ENCODE measurements at places on chromosomes 4 and X.
A peak's percentile ranks its signal among the peaks of the same experiment; 100 is the strongest.

GRCh38 chr4:138910914-138911336, 104.7 kb upstream of the NOCT start:
- peak; percentile 42 for DNase-seq

DNA sequence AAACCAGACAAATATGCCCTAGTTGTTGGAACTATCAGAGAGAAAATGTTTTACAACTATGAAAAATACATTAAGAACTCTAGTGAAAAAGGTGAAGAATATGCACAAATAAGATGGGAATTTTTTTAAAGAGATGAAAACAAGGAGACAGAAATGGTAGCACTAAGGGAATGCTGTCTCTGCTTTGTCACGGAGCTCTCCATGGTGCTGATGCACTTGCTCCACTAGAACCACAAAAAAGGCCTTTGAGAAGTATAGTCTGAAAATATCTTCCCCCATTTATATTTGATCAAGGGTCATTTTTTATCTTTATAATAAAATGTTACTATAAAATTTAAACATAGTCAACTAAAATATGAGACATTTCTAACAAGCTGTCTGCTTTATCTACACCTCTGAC, 1655.5 kb upstream of the AGA start:
- DNase-seq: peak; percentile 27

- peak; percentile 29 for DNase-seq
Measured at GRCh38 chrX:71910986-71911730, 513 bp downstream of the NHSL2 start.

GRCh38 chrX:73262991-73263390, 48.3 kb upstream of the NAP1L2 start:
- DNase-seq: no peak

DNA sequence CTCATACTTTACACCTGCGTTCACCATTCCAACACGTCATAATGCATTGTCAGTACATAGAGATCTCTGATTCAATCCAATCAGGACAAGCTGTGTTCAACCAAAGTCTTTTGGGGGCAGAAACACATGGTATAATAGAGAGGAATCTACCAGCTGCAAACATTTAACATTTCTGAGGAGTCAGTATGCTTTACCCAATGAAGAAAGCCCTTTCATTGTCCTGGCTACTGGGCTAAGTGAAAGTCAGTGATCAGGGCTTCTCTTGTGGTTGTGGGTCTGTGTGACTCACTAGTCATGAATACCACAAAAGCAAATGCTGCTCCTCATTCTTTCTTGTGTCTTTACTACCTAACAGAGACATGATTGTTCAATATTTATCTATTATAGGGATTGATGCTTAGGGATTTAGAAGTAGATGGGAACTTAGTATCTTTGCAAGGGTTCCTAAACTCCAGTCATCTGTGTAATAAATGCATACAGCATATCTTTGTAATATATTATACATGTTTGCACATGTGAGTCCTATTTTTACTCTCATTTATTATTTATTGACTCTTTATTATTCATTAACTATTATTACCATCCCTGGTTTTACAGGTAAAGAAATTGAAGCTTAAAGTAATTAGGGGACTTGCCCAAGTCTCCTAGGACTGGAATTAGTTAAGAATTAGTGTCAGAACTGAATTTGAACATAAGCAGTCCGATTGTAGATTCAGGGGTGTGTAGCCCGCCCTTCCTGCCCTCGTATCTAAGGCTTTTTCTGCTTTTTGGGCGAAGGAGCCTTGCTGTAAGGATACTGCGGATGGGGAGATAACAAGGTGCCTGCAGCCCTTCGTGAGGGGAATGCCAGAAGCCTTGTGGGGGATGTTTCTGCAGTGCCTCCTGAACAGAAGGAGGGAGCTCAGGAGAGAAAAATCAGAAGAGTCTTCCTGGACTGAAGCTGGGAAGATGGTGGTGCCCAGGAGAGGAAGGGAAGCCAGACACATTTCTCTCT, 353.1 kb upstream of the BOD1L1 start:
- peak; percentile 96 for DNase-seq

DNA sequence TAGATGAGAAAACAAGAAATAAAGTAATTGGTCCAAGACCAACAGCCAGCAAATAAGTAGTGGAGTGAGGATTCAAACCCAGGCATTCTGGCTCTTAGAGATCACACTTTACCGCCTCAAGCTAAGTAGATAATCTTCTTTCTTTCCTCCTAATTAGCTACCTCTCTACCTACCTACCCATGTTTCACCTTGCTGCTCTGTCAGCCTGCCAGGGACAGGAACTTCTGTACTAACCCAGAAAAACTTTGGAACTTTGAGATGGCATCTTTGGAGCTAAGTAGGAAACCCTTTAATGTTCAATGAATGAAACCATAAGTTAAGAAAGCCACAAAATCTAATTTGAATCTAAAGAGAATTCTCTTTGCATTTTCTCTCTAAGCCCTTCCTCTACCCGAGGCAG, 145.2 kb downstream of the CHRNA9 start:
- no peak for DNase-seq

- DNase-seq: no peak
Measured at GRCh38 chr4:92658318-92658717, 354.6 kb downstream of the GRID2 start.

DNA sequence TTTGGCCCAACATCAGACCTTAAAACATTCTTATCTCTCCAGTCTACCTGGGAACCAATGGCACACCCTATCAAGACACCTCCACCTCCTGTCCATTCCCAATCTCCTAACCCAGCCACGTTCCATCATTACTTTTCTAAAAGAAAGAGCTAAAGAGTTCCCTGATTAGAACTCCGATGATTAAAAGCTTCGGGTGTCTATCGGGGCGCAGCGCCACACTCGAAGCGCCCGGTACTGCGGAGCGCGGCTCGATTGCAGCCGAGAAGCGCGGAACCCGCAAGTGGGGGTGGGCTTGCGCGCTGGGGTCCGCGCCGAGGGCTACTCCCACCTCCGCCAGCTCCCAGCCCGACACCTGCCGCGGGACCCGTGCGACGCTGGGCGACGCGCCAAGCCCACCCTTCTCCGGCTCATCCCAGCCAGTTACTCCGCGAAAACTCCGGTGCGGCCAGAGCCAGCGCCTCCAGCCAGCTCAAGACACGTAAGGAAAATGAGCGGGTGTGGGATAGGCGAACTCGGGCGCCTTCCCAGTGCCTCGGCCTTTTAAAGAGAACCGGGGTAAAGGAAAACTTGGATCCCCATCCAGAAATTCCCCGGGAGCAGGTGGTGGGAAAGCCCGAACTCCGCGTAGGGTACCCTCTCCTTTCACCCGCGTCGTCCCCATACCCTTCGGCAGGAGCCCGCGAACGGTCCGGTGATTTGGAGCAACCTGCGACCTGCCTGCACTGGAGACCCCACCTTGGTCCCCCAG, 593 bp downstream of the NPY1R start:
- peak; percentile 23 for DNase-seq

DNA sequence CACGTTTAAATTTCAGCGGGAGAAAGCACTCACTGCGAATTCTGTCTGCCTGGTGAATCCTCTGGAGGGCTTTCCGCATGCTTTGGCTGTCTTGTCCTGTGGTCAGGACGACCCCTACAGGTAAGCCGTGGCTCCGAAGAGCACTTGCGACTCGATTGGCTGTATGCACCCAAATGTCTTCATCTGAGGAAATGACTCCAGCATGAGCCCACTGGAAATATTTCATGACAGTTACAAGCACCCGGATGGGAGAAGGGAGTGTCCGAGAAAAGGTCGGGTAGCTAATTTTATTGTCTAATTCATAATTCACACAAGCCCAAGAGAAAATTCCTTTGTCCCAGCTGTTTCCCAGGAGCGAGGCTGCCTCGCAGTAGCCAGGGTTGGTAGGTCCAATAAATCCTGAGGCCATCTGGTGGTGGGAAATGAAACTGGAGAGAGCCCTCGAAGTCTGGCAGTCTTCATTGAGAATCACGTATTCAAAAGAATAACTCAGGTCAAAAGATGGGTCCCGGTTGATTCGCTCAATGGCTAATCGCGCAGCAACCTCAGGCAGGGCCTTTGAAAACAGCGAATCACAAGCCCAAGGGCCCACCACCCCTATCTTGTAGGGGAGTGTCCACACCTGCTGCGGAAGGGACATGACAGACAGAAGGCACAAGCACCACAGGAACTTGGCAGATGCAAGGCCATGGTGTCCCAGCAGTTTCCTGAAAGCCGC, 6.6 kb downstream of the GUCY2F start:
- peak; percentile 62 for DNase-seq

DNA sequence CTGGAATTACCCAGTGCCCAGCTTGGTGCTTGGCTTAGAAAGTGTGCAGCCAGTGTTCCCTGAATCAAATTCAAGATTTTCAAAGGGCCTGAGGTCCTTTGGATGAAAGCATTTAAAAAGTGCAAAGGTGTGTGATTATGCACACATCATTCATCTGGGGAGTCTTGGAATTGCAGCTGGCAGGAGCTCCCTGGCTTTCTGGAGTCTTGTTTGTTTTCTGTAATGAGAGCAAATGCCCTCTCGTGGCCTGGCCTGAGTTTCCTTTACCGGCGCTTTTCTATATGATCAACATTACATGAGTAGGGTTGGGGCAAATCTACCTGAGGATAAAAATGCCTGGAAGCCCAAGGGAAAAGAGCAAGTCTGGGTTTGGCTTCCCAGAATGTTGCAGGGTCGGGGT, 24.6 kb upstream of the SORCS2 start:
- no peak for DNase-seq

GRCh38 chrX:100645106-100645505, 1.1 kb downstream of the SRPX2 start:
- no peak for DNase-seq

All from fibroblast of skin of right biceps (primary cell).